HFFc6 (cell line): ENCODE measurements at places on chromosomes 7 and 10.

GRCh38 chr7:103766660-103767059 is 222.8 kb downstream of the RELN start:
- no peak for DNase-seq

DNA sequence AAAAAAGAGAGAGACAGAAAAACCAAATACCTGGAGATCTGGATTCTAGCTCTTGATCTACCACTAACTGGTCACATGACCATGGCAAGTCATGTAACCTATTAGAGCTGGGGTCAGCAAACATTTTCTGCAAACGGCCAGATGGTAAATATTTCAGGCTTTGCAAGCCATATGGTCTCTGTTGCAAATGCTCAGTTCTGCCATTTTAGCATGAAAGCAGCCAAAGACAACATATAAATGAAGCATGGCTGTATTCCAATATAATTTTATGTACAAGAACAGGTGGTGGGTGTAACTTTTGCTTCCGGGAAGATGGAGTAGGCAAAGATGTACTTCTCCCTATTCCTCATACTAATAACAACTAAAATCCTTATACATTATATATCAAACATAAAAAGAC is 6.7 kb downstream of the FRA10AC1 start:
- DNase-seq = no peak

DNA sequence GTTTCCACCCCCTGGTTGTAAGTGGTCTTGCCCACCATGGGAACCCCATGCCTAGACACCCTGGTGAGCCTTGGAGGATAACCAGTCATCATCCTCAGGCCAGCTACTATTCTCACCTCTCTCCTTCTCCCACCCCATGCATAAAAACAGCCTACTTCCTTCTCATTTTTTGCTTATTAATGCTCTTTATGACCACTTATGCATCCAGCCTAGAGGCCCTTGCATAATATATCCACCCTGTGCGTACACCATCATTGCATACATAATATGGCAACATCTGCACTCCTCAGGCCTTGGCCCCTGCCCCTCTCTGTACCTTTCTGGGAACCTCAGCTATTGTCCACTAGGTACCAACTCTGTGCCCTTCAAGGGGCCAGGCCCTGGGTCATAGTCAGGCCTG is 91.0 kb downstream of the CDH23 start:
- DNase-seq = no peak

GRCh38 chr7:36185756-36186155 is 32.7 kb downstream of the EEPD1 start:
- DNase-seq = no peak

- peak; percentile 11 for DNase-seq
Observed at GRCh38 chr7:108235451-108236061, 105.4 kb upstream of the LAMB4 start.

DNA sequence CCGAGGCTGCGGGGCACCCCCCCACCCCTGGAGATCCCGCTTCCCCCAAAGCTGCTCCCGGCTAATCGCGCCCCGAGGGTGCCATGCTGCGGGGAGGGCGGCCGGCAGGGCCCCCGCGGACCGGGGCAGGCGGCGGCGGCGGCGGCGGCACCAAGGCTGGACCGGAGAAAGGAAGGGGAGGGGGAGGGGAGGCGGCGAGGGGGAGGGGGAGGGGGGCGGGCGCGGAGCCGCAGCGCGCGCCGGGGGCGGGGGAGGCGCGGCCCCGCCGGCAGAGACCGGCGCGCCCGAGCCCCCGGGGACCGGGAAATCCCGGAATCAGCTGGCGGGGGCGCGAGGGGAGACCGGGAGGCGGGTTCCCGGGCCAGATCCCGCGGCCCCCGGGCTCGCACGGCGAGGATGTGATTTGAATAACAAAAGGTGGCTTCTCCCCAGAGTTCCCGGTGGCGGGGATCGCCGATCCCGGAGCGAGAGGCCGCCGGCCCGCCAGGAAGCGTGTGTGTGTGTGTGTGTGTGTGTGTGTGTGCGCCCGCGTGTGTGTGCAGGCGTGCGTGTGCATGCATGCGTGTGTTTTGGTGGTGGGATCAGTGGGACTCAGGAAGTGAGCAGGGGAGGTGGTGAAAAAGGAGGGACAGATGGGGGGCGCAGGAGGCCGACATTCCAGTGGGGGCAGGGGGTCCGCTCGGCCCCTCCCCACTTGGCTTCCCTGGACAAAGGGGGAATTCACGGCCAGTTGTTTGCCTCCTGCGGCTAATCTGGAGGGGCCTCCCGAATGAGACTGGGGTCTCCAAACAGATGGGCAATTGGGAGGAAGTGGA is 99.5 kb downstream of the HIP1 start:
- peak; percentile 22 for DNase-seq
